ENCODE measurements at places on chromosomes 4 and X.

GRCh38 chrX:108312011-108312410 is 126.2 kb downstream of the COL4A6 start:
- no peak for DNase-seq

DNA sequence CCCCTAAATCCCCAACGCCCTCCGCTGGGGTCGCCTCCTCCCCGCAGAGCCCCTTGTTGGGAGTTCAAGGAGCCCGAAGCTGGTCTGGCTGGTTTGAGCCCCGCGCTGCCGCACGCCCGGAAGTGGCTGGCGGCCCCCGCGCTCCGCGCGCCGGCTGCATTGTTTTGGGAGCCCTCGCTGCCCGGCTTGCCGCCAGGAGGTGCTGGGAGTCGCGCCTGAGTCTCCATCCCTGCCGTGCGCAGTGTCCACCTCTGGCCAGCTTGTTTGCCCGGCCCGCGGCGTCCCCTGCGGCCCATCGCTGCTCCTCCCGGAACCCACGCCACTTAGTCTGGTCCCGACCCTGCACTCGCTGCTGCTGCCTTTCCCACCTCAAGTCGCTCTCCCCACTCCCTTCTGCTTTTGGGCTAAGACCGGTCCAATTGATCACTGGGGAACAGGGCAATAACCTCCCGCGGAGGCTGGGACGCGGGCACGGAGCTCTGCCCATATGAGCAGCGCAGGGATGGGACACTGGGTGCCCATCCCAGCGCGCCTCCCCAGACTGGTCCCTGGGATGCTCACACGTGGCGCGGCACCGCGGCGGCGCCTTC is 2.2 kb upstream of the SFRP2 start:
- DNase-seq = no peak

DNA sequence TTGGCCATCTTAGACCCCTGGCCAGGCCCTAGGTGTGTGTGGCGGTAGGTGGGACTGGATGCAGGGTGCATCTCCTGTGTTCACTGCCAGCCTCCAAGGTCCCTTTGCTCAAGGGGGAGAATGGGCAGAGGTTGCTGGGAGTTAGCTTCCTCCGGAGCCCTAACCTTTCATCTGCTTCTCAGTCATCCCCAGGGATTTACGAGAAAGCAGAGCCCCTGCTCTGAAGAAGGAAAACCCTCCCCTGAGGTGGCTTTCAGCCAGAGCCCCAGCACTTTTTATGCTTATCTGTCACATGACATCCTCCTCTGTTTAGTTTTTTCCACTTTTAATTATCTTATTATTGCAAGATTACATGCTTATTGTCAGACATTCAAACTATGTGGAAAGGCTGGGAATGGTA is 44.9 kb upstream of the DDX3X start:
- DNase-seq = no peak

DNA sequence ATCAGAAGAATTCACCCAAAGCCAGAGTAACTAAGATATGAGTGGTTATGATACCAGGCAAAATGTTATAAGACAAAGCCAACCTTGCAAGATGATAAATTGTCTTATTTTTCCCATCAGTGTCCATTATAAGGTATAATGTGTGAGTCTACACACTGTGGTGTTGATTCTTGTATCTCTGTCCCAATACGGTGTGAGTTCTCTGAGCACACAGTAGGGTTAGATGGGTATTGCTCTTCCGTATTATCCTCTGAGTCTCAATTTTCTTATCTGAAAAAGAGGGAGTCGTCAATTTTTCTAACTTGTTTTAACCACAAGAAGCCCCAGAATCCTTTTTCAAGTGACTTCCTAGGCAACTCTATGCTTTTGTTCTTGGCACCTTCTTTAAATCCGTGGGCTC is 69.9 kb downstream of the HMGB2 start:
- no peak for DNase-seq

DNA sequence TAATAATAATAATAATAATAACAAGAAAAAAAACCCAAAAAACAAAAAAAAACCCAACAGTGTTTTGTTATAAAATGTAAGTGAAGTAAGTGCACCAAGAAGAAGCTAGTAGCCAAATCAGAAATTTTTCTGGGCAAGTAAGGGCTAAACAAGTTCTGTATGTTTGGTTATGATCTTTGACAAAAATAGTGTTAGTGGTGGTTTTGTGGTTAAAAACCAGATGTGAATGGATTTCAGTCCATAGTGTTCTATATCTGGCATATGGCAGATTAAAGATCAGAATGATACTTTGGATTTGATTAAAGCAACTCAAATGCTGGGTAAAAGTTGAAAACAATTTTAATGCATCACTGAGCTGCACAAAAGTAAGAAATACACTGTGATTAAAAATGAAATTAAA is 116.5 kb upstream of the NDST4 start:
- no peak for DNase-seq

DNA sequence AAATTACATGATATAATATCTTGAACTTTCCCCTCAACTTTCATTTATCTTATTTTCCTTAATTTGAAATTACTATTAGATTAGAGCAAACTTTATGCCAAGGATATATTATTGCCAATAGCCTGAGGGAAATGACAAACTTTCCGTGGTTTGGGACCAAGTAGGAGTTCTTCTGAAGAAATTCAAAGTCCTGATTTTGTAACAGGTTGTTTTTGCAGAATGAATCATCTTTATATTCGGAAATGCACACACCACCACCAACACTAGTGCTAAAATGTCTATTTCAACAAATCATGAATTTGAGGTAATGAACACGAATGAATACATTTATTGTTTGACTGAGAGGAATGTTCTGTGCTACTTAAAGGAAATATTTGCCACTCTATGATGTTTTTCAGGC is 226.7 kb downstream of the GRIA2 start:
- DNase-seq = no peak

GRCh38 chr4:163949976-163950601 is 455.6 kb downstream of the TMA16 start:
- DNase-seq = no peak

GRCh38 chr4:83152746-83153145 is 38.2 kb upstream of the PLAC8 start:
- no peak for DNase-seq

DNA sequence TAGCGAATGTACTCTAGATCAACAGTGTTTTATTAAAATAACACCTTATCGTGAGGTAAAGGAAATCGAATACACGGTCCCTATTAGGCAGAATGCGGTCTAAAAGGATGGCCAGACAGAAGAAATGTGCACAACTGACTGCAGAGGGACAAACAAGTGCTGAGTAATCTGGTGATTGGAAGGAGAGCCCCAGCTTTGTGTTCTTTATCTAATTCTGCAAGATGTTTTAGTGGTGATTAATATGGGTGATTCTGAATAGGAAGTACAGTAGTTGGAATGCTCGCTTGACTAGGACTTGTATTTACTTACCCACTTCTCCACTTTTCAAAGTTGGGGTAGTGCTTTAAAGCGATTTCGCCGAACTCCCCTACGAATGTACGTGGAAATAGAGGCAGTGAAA is 1.2 kb downstream of the WDR44 start:
- DNase-seq = no peak

- DNase-seq = no peak
Observed at GRCh38 chr4:110270492-110271197, 72.2 kb upstream of the ELOVL6 start.

DNA sequence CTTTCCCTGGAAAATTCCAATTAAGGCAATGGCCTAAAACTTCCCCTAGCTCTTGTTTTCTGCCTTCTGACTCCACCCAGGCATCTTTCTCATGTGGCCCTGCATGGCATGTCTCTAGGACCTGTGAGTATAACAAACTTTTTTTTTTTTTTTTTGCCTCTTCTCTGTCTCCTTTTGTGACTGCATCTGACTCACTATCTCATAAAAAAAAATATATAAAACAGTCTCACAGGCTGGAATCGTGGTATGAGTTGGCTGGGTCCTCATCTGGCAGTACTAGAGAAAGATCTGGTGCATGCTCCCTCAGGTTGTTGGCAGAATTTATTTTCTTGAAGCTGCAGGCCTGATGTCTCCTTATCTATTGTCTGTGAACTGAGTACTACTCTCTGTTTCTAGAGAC is 313.9 kb downstream of the TECRL start:
- DNase-seq = no peak

DNA sequence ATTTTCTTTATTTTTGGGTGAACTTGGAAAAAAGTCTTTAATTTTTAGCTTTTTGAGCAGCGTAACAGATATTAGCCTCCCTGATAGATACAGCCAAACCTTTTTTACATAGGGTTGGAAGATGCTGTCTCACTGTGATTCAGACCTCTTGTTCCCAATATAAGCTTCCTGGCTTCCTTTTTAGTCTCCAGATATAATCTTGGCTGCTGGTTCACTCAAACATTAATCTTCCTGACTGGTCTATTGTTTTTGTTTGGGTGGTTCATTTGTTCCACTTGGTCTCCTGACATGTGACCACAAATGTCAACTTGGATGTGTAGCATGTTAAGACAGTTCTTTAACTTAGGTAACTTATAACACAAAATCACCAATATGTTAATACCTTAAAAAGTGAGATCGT is 23.0 kb downstream of the RPA4 start:
- no peak for DNase-seq

Data from occipital lobe (tissue), 3 donors.